Dorsolateral prefrontal cortex (tissue), 122 donors: ENCODE measurements at places on chromosomes 11 and 22. TPM values are rescaled to one million over a fixed set of nuclear protein-coding genes. Genes with fewer than 3 reads are reported as not detected.

The MS4A15 gene
- total RNA-seq = not detected

The OR51B2 gene
- not detected for total RNA-seq

The PATE4 gene
- not detected for total RNA-seq

The GRK3 gene
- total RNA-seq = 43.2 TPM

The MS4A12 gene
- total RNA-seq = not detected

The RTN4R gene
- total RNA-seq = 33.8 TPM

The TTC36 gene
- 5.8 TPM for total RNA-seq

The NCAPD3 gene
- 20.6 TPM for total RNA-seq

The AHNAK gene
- 146 TPM for total RNA-seq

The ENTHD1 gene
- total RNA-seq = not detected

The PDGFD gene
- 6.0 TPM for total RNA-seq

The CCDC117 gene
- total RNA-seq = 14.8 TPM

The SHISAL1 gene
- total RNA-seq = 37.8 TPM

The NLRP10 gene
- total RNA-seq = not detected

DNA sequence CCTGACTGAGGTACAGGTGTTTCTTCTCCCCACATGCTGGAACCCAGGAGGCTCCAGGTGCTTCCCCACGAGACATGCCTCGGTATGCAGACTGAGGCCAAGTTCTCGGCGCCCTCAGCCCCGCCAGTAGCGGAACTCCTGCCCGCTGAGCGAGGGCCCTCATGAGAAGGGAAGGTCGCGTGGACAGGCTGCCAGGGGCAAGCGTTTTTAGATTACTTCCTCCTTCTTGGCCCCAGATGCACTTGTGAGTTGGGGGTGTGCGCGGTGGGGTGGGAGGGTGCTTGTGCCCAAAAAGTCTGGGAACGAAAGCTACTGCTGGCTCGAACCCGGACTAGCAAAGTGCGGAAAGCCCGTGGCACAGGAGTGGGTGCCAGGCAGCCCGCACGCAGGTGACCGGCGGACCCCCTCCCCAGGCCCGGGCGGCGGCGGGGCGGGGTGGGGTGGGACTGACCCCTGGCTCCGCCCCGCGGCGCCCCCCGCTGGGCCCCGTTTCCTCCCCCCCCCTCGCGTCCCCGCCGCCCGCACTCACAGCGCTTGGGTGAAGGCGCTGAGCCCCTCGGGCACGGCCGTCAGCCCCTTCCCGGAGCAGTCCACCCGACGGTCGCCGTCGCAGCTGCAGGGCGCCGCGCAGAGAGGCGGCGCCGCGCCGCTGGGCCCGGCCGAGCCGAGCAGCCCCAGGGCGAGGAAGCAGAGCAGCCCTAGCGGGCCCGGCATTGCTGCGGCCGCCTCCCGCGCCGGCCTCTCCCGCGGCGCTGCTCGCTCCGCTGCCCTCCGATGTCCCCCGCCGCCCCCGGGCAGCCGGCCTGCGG is 797 bp downstream of the LGR4 start:
- peak; percentile 47 for DNase-seq

GRCh38 chr11:131463162-131463561 is 92.7 kb downstream of the NTM start:
- DNase-seq = no peak

GRCh38 chr11:92662601-92663360 is 306.7 kb upstream of the MTNR1B start:
- DNase-seq = no peak

DNA sequence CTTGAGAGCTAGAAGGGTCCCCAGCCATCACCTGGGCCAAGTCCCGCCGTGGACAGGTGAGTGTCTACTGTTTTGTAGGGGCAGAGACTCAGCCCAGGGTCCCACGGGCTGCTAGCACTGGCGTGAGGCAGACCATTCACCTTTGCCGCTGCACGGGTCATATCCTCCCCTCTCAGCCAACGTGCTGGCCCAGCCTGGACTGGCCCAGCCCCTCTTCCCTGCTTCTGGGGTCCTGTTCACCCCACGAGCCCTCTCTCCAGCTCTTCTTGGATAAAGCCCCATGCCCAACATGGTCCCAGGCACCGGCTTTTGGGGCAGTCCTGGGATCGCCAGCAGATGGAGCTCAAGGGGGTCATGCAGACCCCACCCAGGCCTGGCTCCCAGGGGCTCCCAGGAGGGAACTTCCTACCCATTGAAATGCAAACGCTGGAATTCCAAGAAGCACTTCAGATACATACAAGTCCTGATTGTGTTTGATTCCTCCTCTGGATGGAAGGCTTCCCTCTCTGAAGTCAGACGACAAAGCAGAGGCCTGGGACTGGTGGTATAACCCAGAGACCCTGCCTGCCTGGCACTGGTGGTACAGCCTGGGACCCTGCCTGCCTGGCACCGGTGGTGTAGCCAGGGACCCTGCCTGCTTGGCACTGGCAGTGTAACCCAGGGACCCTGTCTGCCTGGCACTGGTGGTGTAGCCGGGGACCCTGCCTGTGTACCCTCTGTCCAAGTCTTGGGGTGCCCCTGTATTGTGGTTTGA is 8.9 kb upstream of the SEPTIN5 start:
- DNase-seq = no peak

DNA sequence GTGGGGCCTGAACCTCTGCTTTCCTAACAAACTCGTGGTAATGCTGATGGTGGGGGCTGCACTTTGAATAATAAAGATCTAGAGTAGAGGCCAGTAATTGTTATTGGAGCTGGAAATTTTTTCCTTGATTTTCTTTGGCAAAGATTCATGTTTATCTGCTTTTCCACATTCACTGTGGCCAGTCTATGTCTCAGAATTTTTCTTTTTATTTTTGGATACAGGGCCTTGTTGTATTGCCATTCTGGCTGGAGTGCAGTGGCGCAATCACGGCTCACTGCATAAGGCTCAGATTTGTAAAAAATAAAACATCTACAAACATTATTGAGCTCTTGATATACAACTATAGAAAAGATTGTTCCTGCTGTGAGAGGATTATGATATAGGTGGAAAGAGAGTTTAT is 1.6 kb downstream of the TMEM135 start:
- DNase-seq = no peak

GRCh38 chr22:38401336-38402084 is 53.5 kb downstream of the KCNJ4 start:
- no peak for DNase-seq

- DNase-seq = no peak
Observed at GRCh38 chr22:27514601-27515523, 286.7 kb downstream of the MN1 start.

GRCh38 chr22:38513063-38513462 is 7.0 kb upstream of the DDX17 start:
- no peak for DNase-seq

- DNase-seq = peak; percentile 17
Observed at GRCh38 chr11:64724863-64725532, 2.0 kb upstream of the NRXN2 start.

GRCh38 chr22:22810471-22810870 is 77.1 kb upstream of the IGLL5 start:
- DNase-seq = no peak

DNA sequence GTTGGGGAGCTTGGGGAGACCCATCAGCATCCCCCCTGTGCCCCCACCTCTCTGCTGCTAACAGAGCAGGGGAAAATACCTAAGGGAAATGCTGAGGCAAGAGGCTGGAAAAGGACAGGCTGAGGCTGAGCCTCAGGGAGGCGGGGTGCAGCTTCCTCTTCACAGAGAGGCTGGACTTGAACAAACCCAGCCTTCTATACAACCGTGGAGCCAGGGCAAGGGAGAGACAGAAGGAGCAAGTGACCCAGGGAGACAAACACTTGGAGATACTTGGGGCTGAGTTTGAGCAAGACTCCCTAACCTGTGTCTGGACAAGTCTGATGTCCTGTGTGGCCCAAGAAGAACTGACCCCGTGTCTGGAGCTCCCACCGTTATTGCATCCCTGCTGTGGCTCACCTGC is at the start of gene SLCO2B1:
Gene SLCO2B1, plus strand, starts transcription at position 229 of the 400 bp plus-strand sequence. CDS start 275 bp downstream, outside the sequence.
- DNase-seq = no peak

- no peak for DNase-seq
Observed at GRCh38 chr11:85665733-85666132, 804 bp upstream of the CREBZF start.

GRCh38 chr11:34263441-34264091 is 94.2 kb downstream of the ABTB2 start:
- no peak for DNase-seq

DNA sequence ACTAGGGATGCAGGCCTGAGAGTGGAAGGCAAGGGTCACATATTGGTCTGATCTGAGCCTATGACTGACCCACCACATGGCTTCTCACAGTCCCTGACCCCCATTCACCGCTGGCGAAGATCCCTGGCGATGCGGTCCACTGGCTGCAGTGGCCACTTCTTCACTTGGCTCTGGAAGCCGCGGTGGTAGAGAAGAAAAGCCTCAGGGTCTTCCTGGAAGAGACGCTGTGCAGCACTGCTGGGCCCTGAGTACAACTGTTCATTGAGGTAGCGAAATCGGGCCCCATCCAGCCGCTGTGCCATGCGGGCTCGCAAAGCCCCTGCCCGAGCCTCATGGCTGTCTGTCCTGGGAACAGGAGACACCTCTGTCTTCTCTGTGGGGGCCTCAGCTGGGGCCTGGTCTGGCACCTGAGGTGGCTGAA is 2.4 kb downstream of the RRP8 start:
- DNase-seq = no peak

- DNase-seq = no peak
Observed at GRCh38 chr11:43686207-43686606, 5.7 kb downstream of the HSD17B12 start.

GRCh38 chr11:120907971-120908370 is 115.9 kb upstream of the TBCEL start:
- DNase-seq = no peak

DNA sequence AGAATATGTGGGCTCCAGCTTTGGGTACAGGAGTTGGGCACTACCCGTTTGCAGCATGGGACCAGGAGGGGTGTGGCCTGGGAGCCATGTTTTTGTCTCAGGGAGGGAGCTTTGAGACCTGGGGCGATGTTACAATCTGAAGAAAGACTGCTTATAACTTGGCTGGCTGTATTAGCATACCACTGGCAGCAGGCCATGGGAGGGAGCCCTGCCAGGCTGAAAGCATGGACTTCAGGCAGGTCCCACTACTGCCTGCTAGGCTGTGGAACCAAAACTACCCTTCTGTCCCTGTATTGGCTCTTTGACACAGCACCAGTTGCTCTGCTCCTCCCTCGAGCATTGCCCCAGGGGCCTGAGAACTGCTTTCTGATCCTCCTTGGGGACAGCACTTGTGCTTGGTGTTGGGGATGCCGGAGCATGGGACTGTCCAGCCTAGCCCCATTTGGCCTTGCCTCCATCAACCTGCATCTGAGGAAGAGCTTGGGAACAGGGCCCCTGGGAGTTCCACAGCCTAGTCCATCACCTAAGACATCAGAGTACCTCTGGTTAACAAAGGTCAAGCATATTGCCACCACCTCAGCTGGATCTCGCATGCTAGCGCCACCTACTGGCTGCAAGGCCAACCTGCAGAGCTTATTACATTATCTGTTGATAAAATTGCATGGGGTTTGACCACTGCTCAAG is 217.4 kb downstream of the SBF2 start:
- no peak for DNase-seq

DNA sequence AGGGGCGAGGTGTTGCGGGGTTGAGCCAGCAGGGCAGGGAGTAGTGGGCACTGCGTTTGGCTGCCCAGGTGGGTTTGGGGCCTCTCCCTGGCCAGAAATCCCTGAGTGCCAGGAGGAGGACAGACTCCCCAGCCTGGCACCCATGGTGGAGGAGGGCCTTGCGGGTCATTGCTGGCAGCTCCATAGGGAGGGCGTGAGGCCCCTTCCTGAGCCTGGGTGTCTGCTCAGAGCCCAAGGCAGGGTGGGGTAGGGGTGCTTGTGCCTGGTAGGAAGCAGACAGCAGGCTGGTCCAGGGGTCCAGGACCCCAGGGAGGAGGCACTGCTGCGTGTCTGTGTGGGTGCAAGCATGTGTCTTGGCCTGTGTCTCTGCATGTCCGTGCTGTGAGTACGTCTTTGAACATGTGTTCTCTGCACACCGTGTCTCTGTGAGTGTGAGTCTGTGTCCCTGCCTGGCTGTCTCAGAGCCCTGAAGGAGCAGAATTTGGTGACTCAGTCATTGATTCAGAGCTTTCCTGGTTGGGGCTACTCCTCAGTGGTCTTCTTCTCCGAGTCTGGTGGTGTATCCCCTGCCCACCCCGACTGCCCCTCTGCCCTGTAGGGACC is 3.9 kb downstream of the TSPAN4 start:
- no peak for DNase-seq

DNA sequence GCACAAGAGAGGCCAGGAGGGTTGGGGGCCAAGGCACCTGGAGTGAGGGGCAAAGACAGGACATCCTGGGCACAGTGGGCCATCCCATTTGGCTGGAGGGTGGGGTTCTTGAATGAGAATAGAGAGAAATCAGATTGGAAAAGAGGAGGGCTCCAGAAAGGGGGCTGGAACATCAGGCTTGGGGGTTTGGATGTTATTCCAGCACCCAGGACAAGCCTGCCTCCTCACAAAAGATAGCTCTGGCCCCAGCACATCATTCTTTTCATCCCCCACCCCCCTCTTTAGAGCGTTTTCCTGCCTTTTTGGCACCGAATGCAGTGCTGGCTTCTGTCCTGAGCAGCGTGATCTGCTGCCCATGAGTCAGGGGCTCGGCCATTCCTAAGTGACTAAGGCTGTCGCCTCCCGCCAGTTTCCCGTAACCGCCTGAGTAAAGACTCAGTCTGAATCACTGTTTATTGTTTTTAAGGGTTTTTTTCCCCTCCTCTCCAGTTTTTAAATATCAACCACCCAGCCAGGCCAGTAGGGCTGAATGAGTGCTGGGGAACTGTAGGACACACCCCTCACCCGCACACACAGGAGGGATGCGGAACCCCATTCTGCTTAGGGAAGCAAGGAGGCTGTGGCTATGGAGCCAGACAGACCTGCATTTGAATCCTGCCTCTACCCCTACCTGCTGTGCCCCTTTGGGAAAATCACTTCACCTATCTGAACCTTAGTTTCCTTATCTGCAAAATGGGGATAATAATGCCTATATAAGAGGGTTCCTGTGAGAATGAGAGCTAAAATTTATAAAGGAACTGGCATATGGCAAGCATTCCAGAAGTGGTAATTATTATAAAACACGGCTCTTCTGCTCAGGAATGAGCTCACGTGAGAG is 32.4 kb upstream of the NAV2 start:
- DNase-seq = peak; percentile 78

- DNase-seq = no peak
Observed at GRCh38 chr11:66011785-66012303, at the start of gene CST6. CST6 (plus strand) TSS chr11:66012008; CDS start chr11:66012045, 37 bp downstream.

- DNase-seq = no peak
Observed at GRCh38 chr22:20951932-20952380, 15.1 kb upstream of the AIFM3 start.

- no peak for DNase-seq
Observed at GRCh38 chr22:30372915-30373314, 14.3 kb downstream of the RNF215 start.

- DNase-seq = peak; percentile 96
Observed at GRCh38 chr11:46903846-46904245, 14.5 kb downstream of the LRP4 start.

- DNase-seq = no peak
Observed at GRCh38 chr11:88484873-88485621, 147.5 kb upstream of the CTSC start.

GRCh38 chr11:32333320-32333991 is 101.9 kb downstream of the WT1 start:
- peak; percentile 65 for DNase-seq
